IPS DF 6.9 (cell line): ENCODE measurements at places on chromosomes 1 and 21.

DNA sequence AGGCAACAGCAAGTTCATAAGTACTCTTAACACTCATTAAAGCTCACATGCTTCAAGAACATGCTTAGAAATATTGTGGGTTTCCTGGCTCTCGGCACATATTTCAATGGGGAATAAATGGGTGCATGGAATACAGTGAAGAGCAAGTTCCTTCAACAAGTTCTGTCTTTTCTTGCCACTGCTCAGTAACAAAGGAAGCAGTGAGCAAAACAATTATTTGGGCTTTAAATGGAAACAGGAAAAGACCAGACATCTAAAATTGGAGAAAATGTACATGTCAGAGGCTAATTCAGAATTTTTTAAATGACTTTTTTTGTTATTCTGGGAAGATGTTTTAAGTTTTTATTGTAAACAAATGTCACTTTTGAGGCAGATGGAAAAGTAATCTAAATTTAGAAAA lies 478.7 kb downstream of the SETD4 start:
- no peak for DNase-seq

- no peak for DNase-seq
Observed at GRCh38 chr1:183319051-183319450, 99.1 kb downstream of the NMNAT2 start.

- no peak for DNase-seq
Observed at GRCh38 chr1:41249319-41249718, 7.2 kb upstream of the SCMH1 start.

GRCh38 chr1:217770918-217771317 lies 139.8 kb downstream of the SPATA17 start:
- DNase-seq = no peak

DNA sequence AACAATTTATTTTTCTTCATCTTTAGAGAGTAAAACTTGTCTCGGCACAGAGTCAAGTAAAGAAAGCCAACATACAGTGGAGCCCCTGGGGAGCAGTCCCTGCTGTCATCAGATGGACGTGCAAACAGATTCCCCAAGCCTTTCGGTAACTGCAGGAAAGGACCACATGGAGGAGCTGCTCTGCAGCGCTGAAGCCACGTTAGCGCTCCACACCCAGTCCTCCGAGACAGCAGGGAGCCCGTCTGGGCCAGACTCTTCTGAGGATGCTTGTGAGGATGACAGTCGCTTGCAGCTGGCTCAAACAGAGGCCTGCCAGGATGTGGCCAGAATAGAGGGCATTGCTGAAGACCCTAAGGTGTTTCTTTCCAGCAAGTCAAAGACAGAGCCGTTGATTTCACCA lies 77.1 kb upstream of the SCCPDH start:
- DNase-seq = peak; percentile 79

- no peak for DNase-seq
Observed at GRCh38 chr1:181500636-181501035, 17.3 kb downstream of the CACNA1E start.

DNA sequence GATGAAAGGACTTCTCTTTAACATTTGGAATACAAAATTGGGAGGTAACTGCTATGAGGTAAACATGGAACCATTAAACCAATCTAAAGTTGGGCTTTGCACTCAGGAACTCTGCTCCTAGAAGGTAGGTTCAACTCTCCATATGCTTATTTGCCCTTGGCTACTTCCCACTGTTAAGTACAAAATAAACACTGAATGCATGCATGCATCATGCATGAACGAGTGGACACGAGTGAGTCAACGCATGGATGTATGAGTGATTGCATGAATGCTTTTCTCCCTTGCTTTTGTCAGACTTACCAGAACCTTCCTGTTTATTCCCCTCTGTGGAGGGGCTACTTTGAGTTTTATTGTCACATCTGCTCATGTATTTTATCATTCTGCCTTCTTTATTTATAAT lies 42.4 kb upstream of the RUNX1 start:
- DNase-seq = no peak

DNA sequence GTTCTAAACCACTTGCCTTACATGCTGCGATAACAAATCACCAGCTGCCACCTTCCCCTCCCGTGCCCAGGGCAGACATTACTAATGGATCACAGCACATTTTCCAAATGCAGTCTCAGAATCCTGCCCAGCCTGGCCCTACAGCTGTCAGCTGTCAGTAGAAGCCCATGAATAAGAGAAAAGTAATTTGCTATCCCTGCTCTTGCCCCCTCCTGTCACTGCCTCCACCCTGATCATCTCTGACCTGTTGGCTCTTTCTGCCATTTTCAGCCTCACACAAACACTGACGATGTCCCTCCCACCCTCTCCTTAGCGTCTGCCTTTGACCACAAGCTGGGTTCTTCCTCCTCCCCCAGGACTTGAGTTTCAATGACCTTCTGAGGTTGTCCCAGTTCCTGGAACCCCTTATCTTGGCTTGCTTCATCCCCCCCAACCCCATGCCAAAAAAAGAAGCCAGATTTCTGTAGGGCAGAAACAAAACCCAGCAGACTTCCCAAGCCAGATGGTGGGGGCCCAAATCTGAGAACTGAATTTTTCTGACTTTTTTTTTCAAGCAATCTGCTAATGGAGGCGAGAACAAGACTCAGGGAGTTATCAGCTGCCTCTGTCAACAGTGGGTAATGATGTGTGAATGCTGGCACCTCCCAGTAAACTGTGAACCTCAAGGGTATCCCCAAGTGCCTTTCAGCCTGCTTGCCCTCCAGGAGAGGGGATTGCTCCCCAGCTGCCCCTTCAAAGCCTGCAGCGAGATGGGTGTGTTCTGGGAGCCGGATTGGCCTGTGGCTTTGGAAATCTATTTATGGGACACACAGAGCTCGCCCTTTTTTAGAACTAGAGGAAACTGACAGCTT lies 216.5 kb upstream of the VAMP3 start:
- no peak for DNase-seq

DNA sequence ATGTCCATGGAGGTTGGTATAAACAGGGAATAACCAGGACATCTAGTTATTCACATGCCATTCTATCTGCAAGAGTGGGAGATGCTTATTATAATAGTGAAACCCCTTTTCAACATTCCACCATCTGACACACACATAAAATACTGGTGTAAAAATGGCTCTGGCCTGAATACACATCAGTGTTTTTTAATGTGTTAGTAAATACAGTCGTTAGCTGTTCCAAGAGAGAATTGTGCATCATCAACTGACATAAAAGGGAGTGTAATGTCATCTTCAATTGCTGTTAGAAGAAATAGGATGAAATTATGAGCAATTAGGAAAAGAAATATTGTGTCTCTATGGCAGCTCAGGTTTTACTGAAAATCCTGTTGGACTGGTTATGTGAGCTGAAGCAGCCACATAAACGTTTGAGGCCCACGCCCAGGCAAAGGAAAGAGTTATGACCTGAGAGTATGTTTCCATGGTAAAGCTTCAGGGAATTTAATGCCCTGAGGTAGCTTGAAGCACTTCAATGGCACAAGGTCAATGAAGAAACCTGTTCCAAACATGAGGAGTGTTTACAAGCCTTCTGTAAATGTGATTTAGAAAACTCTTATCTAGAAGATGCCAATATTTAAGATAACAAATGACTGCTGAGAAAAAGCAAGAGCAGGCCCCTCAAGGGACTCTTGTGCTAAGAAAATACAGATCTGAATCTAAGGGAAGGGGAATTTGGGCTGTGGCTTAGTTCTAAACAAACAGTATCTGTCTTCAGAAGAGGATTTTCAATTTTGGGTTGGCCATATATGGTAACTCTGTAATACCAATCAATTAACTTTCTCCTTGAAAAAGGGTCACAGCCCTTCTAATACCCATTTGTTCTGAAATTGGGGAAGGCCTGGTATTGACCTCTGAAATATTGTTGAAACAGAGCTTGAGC lies 384.3 kb downstream of the SEC16B start:
- no peak for DNase-seq
